ENCODE measurements at places on chromosomes 4 and X.

GRCh38 chr4:43680421-43680820, 768.2 kb downstream of the KCTD8 start:
- DNase-seq, result no peak

GRCh38 chrX:10175319-10175871, 18.6 kb downstream of the CLCN4 start:
- no peak for DNase-seq

DNA sequence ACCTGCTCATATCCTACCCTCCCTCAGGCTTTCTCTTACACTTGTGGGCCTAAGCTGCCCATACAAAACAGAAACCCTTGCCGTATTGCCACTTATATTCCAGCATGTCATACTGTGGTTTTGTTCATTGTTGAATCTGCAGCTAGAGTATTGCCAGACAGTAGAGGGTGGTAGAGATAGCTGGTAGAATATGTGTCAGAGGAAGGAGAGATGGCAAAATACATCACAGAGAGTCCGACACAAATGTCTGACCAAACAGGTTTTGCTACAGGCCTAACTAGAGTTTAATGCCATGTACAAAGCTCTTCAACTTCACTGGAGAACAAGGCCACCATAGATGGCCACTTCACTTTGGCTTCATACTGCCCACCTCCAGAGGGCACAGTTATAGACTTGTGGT, 160.1 kb downstream of the EFHC2 start:
- peak; percentile 41 for DNase-seq

GRCh38 chr4:156261230-156261629, 307.6 kb upstream of the CTSO start:
- DNase-seq, result no peak

Measured in hippocampal formation (tissue), 2 donors.